ENCODE measurements at places on chromosomes 3 and 15. TPM values are rescaled to one million over a fixed set of nuclear protein-coding genes. Genes with fewer than 3 reads are reported as not detected.

- no peak overlapping the region for H3K4me3 ChIP-seq
- no peak for DNase-seq
- H3K27me3 ChIP-seq, result no peaks in the 10 kb centered on the region
- H3K36me3 ChIP-seq, result peaks cover 34% of the 10 kb centered on the region
Measured at GRCh38 chr15:67163180-67163579, 91.3 kb downstream of the AAGAB start.

DNA sequence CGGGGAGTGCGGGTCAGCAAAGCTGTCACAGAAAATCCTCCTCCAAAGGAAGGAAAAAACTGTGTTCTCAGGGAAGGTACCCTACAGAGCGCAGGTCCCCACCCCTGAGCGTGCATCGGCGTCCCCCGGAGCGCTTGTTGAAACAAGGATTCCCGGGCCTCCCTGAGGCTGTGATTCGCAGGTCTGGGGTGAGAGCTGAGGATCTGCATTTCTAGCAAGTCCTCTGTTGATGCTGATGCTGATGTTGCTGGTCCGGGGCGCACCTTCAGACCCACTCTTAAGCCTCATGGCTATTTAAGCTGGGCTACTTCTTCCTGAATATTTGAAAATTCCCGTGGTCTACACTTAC lies 226.2 kb upstream of the IGF1R start:
- no peak overlapping the region for H3K27ac ChIP-seq
- H3K27me3 ChIP-seq, result peaks cover 72% of the 10 kb centered on the region
- DNase-seq, result no peak
- no peaks in the 10 kb centered on the region for H3K36me3 ChIP-seq
- H3K4me1 ChIP-seq, result peaks cover 7% of the 10 kb centered on the region

DNA sequence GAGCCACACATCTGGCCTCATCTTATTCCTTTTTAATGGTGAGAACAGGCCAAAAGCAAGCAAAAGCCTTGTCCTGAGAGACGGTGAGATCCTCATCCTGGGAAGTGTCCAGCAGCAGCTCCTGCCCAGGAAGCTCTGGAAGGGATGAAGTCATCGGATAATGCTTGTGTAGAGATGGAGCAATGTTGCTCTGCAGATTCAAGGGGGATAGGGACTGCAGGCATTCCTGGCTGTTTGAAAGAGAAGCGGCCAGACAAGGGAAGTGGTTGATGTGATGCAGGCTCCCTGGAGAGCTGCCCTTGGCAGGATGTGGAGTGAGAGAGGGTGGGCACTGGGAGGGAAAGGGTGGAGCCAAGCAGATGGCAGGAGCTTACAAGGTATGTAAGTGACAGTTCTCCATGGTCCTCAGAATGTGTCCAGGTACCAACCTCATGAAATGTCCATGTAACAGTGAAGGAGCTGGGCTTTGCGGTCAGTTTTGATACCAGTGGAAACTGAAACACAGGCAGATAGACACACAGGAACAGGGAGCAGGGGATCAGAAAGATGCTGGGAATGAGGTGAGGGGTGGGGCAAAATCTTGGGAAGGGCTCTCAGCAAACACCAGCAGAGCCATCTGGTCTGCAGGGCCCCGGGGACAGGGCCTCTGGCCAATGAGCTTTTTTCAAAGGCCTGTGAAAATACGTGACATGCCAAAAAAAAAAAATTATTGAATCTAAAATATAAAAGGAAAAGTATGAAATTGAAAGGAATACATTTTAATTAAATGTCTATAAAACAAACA lies 32.2 kb upstream of the LACTB start:
- H3K27me3 ChIP-seq, result no peaks in the 10 kb centered on the region
- no peak for DNase-seq
- no peak overlapping the region for H3K27ac ChIP-seq
- H3K4me1 ChIP-seq, result peaks cover 25% of the 10 kb centered on the region

- no peak for DNase-seq
- peaks cover 33% of the 10 kb centered on the region for H3K4me1 ChIP-seq
- H3K27ac ChIP-seq, result no peak overlapping the region
- H3K36me3 ChIP-seq, result no peaks in the 10 kb centered on the region
- H3K27me3 ChIP-seq, result peaks cover 73% of the 10 kb centered on the region
- H3K4me3 ChIP-seq, result peak overlapping the region; percentile 19
Measured at GRCh38 chr3:129971351-129972052, 3.0 kb upstream of the TRH start.

GRCh38 chr3:53230041-53230621 lies 25.7 kb downstream of the TKT start:
- no peaks in the 10 kb centered on the region for H3K4me1 ChIP-seq
- H3K27ac ChIP-seq, result no peak overlapping the region
- DNase-seq, result no peak
- H3K27me3 ChIP-seq, result no peaks in the 10 kb centered on the region

DNA sequence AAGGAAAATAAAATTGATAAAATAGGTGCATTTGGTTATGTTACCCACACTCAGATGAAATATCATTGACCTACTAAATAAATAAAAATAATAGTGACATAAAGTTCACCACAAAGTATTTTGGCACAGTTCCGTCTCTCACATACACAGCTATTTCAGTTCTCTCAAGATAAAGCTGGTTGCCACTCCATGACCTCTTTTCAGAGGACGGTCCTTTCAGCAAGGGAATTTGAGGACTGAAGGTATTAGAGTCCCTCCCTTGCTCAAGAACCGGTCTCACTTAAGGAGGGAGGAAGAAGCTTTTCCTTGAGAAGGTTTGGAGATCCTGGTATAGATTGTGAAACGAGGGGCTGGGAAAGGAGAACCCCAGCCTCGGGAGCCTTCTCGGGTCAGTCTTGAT lies 285.5 kb upstream of the CFAP20DC start:
- no peak for DNase-seq
- H3K4me1 ChIP-seq, result no peaks in the 10 kb centered on the region
- no peak overlapping the region for H3K27ac ChIP-seq

GRCh38 chr3:53739966-53740365 lies 106.3 kb downstream of the CHDH start:
- no peaks in the 10 kb centered on the region for H3K36me3 ChIP-seq
- peaks cover 4% of the 10 kb centered on the region for H3K27me3 ChIP-seq

GRCh38 chr3:17836919-17837318 lies 94.5 kb upstream of the TBC1D5 start:
- H3K36me3 ChIP-seq, result no peaks in the 10 kb centered on the region
- H3K27me3 ChIP-seq, result peaks cover 3% of the 10 kb centered on the region
- no peak overlapping the region for H3K27ac ChIP-seq
- DNase-seq, result no peak

GRCh38 chr15:29681166-29681845 lies 141.0 kb downstream of the TJP1 start:
- H3K27ac ChIP-seq, result no peak overlapping the region
- DNase-seq, result no peak
- no peaks in the 10 kb centered on the region for H3K36me3 ChIP-seq

DNA sequence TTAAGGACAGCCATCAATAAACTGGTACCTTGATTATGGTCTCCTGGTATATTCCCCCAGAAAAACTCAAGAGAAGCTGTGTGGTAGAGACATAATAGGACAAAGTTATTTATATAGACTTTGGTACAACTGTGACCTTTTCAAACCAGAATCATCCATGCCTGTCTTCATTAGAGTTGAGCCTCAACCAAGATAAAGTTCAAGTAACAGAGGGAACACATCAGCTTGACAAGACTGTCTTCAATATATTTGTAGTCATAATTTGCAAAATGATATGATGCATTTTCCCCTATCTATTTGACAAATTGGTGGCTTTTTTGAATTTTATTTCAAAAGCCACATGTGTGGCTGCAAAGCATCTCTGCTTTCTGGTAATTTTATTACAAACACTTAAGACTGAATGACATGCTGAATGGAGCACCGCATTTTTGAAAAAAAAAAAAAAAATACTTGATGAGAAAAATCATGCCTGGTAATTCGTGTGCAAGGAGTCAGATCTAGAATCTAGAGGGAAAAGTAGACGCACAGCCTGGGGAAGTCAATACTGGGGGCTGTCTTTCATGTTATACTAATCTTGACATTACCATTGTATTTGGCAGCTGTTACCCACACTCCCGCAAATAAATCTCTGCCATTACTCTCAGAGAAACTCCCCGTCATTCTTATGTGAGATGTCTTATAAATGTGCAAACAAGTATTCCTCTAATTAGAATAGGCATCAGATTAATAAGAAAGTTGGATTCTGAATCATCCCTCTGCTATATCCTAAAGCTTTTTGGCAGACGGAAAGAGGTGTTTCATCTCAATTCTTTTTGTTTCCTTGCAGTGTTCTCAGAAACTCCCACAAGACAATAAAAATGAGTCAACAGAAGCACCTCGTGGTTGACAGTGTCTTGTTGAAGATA lies 554.8 kb upstream of the CBLB start:
- no peaks in the 10 kb centered on the region for H3K27me3 ChIP-seq
- H3K4me3 ChIP-seq, result no peak overlapping the region
- no peaks in the 10 kb centered on the region for H3K36me3 ChIP-seq
- no peak for DNase-seq

GRCh38 chr3:150737874-150738679 lies 24.9 kb downstream of the SIAH2 start:
- H3K4me1 ChIP-seq, result peaks cover 17% of the 10 kb centered on the region
- DNase-seq, result no peak
- no peaks in the 10 kb centered on the region for H3K27me3 ChIP-seq
- peak overlapping the region; percentile 64 for H3K27ac ChIP-seq
- H3K4me3 ChIP-seq, result no peak overlapping the region

- no peaks in the 10 kb centered on the region for H3K27me3 ChIP-seq
- peak overlapping the region; percentile 59 for H3K4me3 ChIP-seq
- no peak for DNase-seq
- peaks cover 17% of the 10 kb centered on the region for H3K36me3 ChIP-seq
- H3K27ac ChIP-seq, result peak overlapping the region; percentile 48
- H3K4me1 ChIP-seq, result peaks cover 78% of the 10 kb centered on the region
Measured at GRCh38 chr15:67087507-67088172, 22.2 kb downstream of the SMAD3 start.

DNA sequence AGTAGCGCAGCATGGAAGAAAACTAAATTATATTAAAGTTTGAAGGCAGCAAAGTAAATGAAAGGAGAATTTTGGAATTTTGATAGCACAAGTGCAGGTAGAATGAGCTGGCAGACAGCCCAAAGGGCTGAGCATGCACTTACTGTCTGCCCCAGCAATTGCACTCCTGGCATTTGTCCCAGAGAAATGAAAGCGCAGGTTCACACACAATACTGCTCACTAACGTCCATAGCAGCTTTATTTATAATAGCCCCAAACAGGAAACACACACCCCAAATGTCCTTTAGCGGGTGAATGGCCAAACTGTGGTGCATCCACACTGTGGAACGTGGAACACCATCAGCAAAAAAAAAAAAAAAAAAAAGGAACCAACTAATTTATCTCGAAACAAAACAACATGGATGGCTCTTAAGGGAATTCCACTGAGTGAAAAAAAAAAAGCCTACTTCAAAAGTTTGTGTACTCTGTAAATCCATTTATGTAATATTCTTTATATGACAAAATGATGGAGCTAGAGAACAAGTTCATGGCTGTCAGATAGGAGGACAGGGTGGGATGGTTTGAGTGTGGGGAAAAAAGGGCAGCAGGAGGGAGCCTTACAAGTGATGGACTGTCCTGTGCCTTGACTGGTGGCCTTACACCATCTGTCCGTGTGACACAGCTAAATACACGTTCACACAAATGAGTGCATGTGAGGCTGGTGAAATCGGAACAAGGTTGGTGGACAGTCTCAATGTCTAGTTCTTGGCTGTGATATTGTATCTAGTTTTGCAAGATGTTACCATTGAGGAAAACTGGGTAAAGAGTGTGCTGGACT lies 6.0 kb upstream of the TM2D3 start:
- H3K36me3 ChIP-seq, result peaks cover 3% of the 10 kb centered on the region
- peaks cover 3% of the 10 kb centered on the region for H3K4me1 ChIP-seq
- H3K27ac ChIP-seq, result no peak overlapping the region
- no peak for DNase-seq
- no peaks in the 10 kb centered on the region for H3K27me3 ChIP-seq

MYO1E gene
- total RNA-seq, result 55.6 TPM

GOLGA6D gene
- 0.19 TPM for total RNA-seq

SLC12A1 gene
- 0.05 TPM for total RNA-seq

APEH gene
- total RNA-seq, result 145 TPM

GNB4 gene
- 26.8 TPM for total RNA-seq

CHRFAM7A gene
- total RNA-seq, result 0.55 TPM
